ENCODE measurements at places on chromosomes 4 and X. TPM values are rescaled to one million over a fixed set of nuclear protein-coding genes. Genes with fewer than 3 reads are reported as not detected.

Gene MAML3
- total RNA-seq, result 2.7 TPM

DNA sequence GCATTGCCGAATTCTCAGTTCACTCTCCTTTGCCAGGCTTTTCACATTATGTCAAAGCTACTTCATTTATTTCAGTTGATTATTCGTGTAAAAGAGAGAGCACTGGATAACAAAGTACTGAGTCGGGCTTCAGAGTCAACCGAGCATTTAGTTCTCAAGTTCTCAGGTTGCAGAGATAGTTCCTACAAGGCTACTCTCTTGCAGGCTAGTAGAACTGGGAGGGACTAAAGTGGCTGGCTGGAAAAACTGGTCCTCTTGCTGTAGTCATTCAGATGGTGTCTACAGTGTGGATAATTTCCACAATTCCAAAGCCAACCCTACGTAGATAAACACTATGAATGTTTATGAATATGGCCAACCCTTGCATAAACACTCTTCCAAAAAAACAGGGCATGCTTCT, 4.6 kb upstream of the CCNG2 start:
- DNase-seq, result no peak

DNA sequence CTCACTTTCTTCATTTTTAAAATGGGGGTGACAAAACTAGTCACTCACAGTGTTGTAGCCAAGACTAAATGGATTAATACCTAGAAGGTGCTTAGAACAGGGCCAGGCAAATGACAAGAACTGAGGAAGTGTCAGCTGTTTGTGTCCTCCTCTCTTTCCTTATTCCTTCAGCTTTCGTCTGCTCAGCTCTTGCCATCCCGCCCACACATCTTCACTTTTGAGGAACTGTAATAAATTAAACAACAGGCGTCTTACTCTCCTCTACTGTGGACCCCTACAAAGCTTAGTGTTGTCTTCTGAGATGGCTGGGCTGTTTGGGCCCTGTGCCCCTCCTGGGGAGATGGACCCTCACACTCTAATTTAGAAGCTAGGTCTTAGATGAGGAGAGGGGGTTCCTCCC, 2.7 kb downstream of the HPSE start:
- DNase-seq, result no peak

Gene WDFY3
- total RNA-seq, result 6.3 TPM

Gene STK32B
- total RNA-seq, result 14.7 TPM

GRCh38 chrX:7580127-7580526, 262.8 kb upstream of the VCX start:
- no peak for DNase-seq

DNA sequence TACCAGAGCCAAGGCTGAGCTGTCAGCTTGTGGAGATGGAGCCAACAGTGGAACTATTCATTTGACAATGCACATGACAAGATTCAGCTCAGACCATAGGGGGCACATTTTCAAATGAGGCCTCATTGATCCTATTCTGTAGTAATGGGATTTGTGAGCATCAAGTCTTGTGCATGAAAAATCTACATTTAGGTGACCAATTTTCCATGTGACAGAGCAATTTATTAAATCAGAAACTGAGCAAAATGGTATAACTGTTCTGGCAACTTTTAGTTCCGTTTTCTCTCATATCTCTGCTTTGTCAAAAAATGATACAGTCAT, 108.5 kb upstream of the PCDH18 start:
- DNase-seq, result no peak

- DNase-seq, result no peak
These were observed 4.5 kb downstream of the EMD start for GRCh38 chrX:154383359-154384283.

- DNase-seq, result no peak
These were observed 22.3 kb upstream of the VSIG1 start for GRCh38 chrX:108022491-108023089.

Gene GPAT3
- 31.3 TPM for total RNA-seq

Gene RASGEF1B
- 1.1 TPM for total RNA-seq

Gene HS3ST1
- not detected for total RNA-seq

Gene CT47B1
- total RNA-seq, result not detected

- DNase-seq, result no peak
These were observed 1009.1 kb upstream of the IGFBP7 start for GRCh38 chr4:58119298-58119697.

DNA sequence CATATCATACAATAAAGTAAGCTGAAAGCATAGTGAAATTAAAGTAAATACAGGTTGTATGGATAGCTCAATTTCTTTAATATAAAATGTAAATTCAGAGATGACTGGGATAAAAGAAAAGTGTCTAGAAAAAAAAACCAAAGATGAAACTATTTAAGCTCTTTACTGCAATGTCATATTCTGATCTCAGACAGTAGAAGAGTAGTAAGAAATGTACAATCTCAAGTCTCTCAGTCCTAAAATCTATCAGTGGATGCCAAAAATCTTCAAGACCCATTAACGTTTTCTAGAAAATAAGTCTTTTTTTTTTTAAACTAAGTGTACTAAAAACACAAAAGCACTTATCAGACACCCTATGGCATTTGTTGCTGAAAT, 13.8 kb downstream of the MGARP start:
- DNase-seq, result no peak

DNA sequence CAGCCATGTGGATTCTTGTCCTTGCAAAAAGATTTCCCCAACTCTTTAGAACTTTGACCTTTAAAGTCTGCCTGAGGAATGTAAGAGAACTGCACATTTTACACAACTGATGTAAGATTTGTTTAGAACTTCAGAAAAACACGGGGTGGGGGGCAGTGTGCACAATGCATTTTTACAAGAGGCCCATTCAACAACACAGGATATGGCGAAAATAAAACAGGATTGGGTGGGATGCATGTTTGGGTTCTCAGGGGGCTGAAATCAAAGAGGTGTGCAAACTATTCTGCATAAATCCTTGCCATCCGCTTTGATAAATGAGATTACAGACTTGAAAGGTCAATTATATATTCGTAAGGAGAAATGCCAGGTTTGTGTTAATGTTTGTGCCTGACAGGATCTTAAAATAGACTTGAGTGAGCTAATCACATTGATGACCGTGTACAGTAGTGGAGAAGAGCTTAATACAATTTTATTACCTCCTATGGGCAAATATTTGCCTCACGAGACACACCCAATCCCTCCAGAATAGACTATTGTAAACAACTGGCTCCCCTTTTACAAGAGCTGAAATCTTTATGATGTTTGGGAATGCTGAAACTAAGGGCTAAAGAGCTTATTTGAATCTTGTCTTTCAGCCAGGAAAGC, 184.1 kb upstream of the LEF1 start:
- DNase-seq, result no peak

DNA sequence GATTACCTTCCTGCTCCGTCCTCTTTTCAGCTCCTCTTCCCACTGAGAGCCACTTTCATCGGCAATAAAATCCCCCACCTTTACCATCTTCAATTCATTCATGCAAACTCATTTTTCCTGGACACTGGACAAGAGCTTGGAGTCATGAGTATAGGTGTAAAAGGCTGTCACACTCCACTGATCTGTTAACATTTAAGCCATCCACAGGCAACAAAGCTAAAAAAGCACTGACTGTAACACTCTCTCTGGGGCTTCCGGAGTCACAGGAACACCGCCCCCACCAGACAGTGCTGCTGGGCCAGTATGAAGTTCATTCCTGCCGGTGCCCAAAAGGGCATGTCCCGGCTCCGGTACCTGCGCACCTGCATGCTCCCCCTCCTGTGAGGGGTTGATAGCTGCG, 38.5 kb downstream of the MAGEB5 start:
- DNase-seq, result no peak

GRCh38 chr4:106355193-106355592, 13.4 kb downstream of the GIMD1 start:
- DNase-seq, result no peak

DNA sequence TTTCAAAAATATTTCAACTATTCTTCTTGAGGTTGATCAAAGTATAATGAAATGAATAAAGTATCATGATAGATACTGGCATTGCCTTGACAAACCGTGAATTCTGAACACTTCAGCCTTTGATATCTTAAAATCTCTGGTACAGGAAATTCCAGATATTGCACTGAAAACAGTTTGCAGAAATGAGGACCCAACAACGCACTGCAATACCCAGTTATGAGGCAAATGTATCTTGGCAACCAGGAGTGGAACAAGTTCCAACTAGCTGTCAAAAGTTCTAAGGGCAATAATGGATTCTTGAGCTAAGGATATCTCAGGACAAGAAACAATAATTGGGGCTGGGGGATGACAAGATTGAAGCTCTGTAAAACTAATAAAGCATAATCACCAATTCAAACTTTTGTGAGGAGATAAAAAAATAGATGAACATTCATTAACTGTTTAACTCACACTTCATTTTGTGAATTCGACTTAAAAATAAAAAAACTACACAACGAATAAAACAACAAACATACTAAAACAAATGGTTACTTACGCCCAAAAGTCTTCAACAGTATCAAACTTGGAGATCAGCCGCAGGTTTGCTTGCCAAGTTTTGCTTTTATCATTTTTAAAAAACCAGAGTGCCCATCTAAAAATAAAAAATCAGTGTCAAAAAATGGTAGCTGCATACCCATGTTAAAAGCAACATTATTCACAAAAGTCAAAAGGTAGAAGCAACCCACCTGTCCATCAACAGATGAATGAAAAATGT, 38.1 kb downstream of the EIF4E start:
- DNase-seq, result no peak

DNA sequence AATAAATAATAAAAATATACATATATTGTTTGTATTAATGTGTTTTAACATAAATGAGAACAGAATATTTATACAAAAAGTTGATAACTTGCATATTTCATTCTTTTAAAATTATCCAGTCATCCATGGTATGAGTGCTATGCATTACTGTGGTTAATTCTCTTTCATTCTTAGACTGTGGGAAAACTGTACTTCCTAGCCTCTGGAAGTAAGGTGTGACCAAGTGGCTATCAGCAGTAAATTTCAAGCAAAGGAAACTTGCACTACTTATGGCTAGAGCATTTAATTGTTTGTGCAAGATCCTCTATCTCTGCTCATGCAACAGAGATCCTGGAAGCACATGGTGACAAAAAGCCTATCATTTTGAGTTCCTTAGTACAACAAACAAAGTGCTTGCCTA, 1054.5 kb upstream of the PABPC4L start:
- peak; percentile 2 for DNase-seq

- DNase-seq, result no peak
These were observed 36.4 kb downstream of the TMEM154 start for GRCh38 chr4:152643153-152644035.

Data from Daoy (cell line).